ENCODE measurements at places on chromosomes 7 and 10. TPM values are rescaled to one million over a fixed set of nuclear protein-coding genes. Genes with fewer than 3 reads are reported as not detected.

The MBL2 gene
- not detected for total RNA-seq

- no peak for DNase-seq
Observed at GRCh38 chr7:12839508-12840153, 152.2 kb downstream of the ARL4A start.

GRCh38 chr10:54614072-54614471 lies 187.0 kb downstream of the PCDH15 start:
- no peak for DNase-seq

The PNLIPRP1 gene
- not detected for total RNA-seq

DNA sequence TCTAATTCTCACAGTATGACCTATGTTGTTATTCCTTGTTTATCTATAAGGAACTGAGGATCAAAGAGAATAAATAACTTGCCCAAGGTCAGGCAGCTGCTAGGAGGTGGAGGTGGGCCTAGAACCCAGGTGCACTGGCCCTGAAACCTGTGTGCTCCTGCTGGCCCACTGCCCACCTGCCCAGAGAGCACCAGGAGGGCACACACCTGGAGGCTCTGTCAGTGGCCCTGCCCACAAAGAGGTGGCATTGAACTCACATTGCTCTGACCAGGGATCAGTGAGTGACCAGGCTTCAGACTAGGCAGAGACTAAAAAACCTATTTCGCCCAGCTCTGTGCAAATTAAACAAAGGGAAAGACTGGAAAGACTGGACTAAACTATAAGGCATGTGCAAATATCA lies 210.6 kb downstream of the TNS3 start:
- DNase-seq, result no peak

- no peak for DNase-seq
Observed at GRCh38 chr7:3318874-3319273, 17.8 kb downstream of the SDK1 start.

DNA sequence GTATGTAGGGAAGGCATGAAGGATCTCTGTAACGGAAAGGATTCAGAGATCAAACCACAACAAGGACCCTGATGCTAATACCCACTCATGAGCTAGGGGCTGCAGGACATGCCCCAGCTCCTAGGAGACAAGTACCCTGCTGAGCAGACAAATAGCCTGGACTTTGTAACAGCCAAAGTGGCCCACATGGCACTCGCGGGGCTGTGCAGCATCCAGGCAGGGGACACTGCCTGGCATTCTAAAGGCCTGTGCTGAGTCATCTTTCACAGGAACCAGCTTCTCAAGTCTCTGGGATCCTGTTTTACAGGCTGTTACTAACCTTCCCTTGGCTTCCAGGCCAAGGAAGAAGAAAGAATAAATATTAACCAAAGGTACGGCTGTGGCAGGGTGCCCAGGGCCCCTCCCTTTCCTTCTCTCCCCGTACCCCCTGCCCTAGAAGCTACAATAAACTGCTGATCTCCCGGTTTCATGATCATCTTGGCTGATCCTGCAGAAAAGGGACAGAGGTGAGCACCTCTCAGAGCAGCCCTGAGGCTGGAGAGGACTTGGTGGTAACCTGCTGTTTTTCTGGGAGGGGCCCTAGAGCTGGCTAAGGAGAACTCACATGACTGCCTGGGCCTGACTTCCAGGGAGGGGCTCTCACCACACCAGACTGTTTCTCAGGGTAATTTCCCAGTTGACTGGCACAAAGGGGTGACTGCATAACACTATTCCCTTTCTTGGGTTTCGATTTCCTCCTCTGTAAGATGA lies 4.2 kb upstream of the RPEL1 start:
- DNase-seq, result peak; percentile 25

GRCh38 chr7:112080978-112081377 lies 125.2 kb downstream of the DOCK4 start:
- DNase-seq, result no peak

DNA sequence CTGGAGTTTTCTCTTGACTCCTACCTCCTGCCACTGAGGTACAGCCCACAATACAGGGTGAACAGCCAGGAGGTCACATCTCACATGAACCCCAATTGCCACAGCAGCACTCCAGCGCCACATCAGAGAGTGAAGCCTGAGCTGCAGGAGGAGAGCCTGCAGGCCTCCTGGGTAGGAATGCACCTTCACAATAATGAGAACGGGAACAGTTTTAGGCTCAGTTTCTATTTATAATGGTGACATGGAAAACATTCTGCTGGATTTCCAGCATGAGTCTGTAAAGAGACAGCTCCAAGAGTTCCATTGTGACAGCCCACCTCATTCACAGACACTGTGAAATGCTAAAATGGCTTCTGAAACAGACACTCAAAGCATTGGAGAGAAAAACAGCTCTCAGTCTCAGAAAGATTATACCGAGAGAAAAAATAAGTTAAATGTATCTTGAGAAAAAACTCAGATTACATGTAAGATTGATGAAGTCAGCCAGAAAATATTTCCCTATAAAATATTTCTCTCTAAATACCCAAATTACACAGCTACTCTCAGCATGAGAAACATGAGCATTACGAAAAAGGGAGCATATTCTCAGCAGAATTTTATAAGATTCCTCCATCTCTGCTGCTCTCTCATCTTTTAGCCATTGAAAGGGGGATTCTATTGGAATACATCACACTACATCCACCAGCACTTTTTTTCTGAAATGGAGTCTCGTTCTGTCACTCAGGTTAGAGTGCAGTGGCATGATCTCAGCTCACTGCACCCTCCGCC lies 11.3 kb downstream of the ZNF680 start:
- DNase-seq, result no peak

- peak; percentile 62 for DNase-seq
Observed at GRCh38 chr10:110355141-110355831, 50.6 kb upstream of the SMNDC1 start.

The CYP3A4 gene
- not detected for total RNA-seq

GRCh38 chr7:93164766-93165165 lies 16.6 kb upstream of the SAMD9L start:
- DNase-seq, result no peak

GRCh38 chr10:19043431-19043830 lies 5.2 kb upstream of the MALRD1 start:
- no peak for DNase-seq

- DNase-seq, result no peak
Observed at GRCh38 chr7:79523436-79523835, 70.0 kb upstream of the MAGI2 start.

The NRP1 gene
- 0.44 TPM for total RNA-seq

- DNase-seq, result no peak
Observed at GRCh38 chr10:110548002-110548401, 19.5 kb upstream of the SMC3 start.

GRCh38 chr7:25633426-25634036 lies 405.2 kb upstream of the NPVF start:
- DNase-seq, result no peak

- peak; percentile 83 for DNase-seq
Observed at GRCh38 chr7:154953006-154953684, 49.8 kb downstream of the PAXIP1 start.

GRCh38 chr7:26639695-26640094 lies 224.7 kb downstream of the SKAP2 start:
- DNase-seq, result no peak

DNA sequence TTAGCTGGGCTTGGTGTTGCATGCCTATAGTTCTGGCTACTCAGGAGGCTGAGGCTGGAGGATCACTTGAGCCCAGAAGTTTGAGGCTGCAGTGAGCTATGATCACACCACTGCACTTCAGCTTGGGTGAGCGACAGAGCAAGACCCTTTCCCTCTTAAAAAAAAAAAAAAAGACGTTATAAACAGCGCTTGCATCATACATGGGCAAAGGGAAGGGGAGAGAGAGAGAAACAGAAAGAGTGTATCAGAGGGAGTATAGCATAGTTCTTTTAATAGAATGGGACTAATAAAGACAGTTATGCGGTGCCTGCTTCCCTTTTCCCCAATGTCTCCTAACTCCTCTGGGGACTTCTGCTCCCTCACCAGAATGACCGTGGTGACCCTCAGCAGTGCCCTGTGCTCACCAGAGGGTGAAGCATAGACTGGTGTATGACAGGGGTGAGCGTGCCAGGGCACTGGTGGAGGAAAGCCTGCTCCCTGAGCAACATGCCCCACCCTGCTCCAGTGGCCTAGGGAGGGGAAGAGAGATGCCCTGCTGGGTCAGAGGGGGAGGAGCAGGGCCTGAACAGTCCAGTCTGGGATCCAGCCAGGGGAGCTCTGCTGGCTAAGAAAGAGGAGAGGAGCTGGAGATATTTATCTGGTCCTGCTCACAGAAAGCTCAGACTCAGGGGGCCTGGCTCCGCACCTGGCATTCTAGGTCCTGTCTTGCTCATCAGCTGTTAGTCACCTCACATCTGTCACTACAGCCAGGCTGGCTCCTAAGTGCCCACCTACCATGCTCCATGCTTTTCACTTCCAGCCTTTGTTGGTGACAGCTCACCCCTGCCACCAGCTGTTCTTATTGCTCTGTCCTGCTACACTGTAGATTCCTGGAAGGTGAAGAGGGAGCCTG lies 2.2 kb downstream of the PDZD7 start:
- no peak for DNase-seq

DNA sequence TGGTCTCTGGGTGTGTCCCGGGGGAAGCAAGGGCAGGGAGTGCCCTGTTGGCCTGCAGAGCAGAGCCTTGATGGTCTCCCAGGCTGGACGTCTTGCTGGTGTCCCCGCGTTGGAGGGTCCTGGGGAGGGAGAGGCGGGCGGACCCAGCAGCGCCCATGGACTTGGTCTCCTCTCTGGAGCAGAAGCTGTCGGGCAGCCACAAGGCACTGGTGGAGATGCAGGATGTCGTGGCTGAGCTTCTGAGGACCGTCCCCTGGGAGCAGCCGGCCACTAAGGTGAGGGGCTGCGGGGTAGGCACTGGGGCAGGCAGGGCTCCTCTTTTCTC lies 20.9 kb downstream of the TTYH3 start:
- no peak for DNase-seq

- DNase-seq, result peak; percentile 25
Observed at GRCh38 chr7:77800158-77800557, 1.6 kb downstream of the PHTF2 start.

The STAG3 gene
- total RNA-seq, result 24.7 TPM

DNA sequence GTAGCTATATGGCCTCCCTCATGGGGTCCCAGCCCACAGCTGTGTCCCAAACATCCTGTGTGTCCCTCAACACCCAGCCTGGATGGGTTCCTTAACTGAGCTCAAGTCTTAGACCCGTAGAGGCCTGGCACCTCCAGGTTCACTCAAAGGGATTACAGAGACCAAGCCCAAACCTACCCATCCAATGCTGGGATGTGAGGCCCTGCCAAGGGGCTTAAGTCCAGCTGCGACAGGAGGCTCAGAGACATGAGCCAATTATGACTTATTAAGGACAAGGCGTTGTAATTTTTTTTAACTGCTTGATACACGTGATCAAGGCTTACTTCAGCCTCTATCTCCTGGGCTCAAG lies 105.6 kb upstream of the RET start:
- DNase-seq, result no peak

The OR2A12 gene
- total RNA-seq, result not detected

The ELFN1 gene
- total RNA-seq, result 0.09 TPM

DNA sequence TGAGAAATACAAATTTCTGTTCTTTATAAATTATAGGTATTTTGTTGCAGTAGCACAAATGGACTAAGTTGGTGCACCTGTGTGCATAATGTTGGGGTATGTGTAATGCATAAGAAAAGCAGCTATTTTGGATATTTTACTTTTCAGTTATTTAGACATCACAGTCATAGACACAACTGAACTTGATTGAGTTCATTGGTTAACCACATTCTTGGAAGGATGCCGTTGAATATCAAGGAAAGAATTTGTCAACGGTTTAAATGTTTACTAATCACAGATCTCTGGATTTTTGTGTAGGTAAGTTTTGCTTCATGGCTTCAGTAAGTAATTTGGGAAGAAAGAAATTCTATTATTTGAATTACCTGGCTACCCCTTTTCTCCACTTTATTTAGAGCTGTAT lies 4.1 kb downstream of the OTUD1 start:
- no peak for DNase-seq

GRCh38 chr7:5567790-5568189 lies 144.2 kb upstream of the TNRC18 start:
- DNase-seq, result no peak

The ODAD2 gene
- total RNA-seq, result 0.23 TPM

GRCh38 chr10:77664008-77664407 lies 26.4 kb upstream of the KCNMA1 start:
- no peak for DNase-seq

The WAPL gene
- total RNA-seq, result 43.2 TPM

GRCh38 chr7:35390146-35390545 lies 136.2 kb upstream of the TBX20 start:
- DNase-seq, result no peak

DNA sequence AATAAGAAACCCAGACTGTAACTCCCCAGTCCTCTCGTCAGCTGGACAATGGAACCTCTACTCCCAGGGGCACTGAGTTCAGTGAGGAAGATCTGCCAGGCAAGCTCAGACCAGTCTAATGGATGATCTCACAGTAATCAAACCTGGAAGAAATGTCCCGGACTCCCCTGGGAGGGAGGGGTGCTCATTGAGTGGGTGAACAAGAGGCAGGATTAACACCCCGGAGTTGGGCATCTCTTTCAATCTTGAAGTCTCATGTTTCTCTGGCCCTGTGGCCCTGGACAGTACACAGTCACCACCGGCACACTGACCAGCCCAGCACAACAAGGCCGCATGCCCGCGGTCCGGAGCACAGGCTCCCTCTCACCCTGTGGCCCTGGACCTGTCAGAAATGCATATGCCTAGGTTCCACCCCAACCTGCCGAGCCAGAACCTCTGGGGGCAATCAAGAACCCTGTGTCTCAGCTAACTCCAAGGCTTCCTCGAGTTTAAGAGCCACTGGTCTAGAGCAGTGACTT lies 27.8 kb downstream of the CXCL12 start:
- DNase-seq, result no peak

The CYCS gene
- 222 TPM for total RNA-seq

DNA sequence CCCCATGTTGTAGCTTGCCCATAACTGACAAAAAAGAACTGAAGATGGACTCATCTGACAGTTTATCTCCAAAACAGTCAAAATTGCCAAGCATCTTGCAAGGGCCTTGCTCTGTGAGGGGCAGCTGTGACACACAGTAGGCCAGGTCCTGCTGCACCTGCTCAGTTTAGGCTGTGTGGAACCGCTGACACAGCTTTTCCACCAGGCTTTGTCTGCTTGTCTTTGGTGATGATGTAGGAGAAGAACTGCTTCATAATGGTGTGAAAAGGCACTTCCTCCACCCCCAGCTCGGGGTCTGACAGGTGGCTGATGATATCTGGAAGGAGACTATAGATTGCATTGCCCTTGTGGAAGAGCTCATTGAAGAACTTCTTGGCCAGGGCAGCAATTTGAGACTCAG lies 92.6 kb downstream of the NPSR1 start:
- DNase-seq, result no peak

The NUTM2A gene
- total RNA-seq, result 0.39 TPM

The EVX1 gene
- total RNA-seq, result not detected

- peak; percentile 97 for DNase-seq
Observed at GRCh38 chr10:133309100-133309719, 496 bp downstream of the ZNF511 start.

- no peak for DNase-seq
Observed at GRCh38 chr10:61891906-61892585, 9.5 kb upstream of the ARID5B start.

- DNase-seq, result peak; percentile 60
Observed at GRCh38 chr10:29392376-29393021, 103.6 kb downstream of the LYZL1 start.

The OIT3 gene
- not detected for total RNA-seq

The GLCCI1 gene
- 15.1 TPM for total RNA-seq

Measured in activated CD4-positive, alpha-beta T cell treated with anti-CD3 and anti-CD28 coated beads for 36 hours (primary cell).